ENCODE measurements at places on chromosomes 6 and 20. TPM values are rescaled to one million over a fixed set of nuclear protein-coding genes. Genes with fewer than 3 reads are reported as not detected.

DNA sequence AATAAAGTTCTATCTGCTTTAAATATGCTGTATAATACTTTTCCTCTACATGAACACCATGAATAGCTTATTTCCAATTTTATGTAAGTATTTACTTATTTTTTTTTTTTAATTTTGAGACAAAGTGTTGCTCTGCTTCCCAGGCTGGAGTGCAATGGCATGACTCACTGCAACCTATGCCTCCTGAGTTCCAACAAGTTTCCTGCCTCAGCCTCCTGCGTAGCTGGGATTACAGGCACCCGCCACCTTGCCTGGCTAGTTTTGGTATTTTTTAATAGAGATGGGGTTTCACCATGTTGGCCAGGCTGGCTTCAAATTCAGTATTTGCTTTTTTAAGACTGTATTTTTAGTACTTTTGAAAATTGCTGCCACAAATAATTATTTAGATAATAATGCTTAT lies 1365.9 kb downstream of the GRIK2 start:
- DNase-seq, result no peak

DNA sequence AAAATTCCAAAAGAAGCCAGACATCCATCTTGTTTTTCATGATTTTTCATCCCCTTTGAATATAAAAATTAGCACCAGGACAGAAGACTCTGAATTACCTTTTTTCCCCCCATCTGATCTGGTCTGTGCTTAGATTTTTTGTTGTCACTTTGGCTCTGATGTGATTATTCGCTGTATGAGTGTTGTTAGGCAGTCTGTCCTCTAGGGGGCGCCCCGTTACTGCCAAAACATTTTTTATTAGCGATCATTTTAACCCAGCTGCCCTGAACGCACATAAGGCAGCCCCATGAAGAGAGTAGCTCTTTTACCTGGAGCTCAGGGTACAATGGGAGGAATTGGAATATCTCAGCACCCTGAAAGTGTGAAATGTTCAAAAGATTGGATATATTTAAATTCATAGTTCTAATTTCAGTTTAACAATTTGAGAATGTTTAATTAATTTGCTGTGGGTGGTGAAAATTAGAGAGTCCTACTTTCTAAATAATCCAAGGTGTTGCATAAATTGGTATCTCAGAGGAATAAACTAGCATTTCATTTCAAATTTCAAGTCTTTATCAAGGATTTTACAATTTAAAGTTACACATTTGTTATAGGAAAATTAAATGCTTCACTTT lies 60.8 kb downstream of the PRPH2 start:
- DNase-seq, result peak; percentile 84

DNA sequence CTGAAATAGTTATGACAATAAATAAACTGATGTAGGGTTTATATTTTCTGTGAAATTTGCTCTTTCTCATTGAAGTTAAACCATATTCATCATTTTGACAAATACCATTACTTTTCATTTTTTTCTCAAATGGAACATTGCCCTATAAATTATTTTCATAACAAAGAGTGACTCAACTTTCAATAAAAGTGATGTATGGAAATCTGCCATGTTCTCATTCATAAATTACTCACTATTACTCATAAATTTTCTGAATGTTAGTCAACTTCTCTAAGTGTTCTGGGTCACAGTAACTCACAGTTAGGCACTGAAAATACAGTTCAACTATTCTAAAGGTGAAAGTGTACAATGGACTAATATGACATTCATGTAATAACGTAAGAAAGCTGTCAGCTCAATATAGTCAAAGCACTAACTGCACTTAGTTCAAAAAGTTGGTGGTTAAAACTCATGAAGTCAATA lies 19.0 kb upstream of the STX11 start:
- DNase-seq, result no peak

- DNase-seq, result no peak
These were observed 145.1 kb downstream of the LCA5 start for GRCh38 chr6:79392094-79392493.

GRCh38 chr6:120122401-120122800 lies 772.8 kb upstream of the MAN1A1 start:
- no peak for DNase-seq

GRCh38 chr6:27825025-27825793 lies 87.0 kb downstream of the OR2B2 start:
- no peak for DNase-seq

DNA sequence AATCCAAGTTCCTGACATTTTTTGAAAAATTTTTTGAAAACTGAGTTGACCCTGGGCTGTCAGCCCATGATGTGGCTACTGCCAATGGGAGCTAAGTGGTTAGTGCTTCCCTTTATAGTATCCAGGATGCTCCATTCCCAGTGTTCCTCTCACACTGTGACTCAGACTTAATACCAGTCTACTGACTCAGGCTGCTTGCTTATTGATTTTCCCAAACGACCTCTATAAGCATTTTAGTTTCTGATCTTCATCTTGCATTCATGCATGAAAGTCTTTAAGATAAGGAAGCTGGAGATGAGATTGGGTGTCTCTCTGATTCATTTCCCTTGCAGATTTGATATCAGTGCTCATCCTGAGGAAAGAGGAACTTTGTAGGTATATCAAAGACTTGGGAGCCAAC lies 560.0 kb downstream of the TBC1D32 start:
- DNase-seq, result no peak

DNA sequence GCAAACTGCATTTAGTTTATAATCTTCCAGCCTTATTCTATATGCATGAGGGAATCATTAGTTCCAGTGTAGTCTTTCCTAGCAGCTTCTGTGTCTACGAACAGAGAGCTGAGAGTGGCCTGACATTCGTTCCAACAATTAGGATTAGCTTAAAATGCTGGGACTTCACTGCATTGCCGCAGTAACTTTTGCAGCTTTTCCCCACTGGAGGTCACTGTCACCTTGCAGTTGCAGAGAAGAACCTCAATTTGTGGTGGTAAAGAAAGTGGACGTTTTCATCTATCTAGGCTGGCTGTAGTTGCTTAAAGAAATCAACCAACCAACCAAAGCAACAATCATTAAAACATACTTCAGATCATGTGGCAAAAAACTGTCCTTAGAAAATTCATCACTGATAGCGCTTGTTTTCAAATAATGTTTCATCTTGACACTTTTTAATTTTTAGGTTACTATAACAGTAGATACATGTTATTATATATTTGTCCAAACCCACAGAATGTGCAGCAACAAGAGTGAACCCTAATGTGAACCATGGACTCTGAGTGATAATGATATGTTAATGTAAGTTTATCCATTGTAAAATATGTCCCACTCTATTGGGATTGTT lies 12.2 kb downstream of the MYLK4 start:
- DNase-seq, result peak; percentile 36

The SPATA25 gene
- total RNA-seq, result 0.64 TPM

- peak; percentile 69 for DNase-seq
These were observed 36.2 kb downstream of the GNAS start for GRCh38 chr20:58888521-58889333.

DNA sequence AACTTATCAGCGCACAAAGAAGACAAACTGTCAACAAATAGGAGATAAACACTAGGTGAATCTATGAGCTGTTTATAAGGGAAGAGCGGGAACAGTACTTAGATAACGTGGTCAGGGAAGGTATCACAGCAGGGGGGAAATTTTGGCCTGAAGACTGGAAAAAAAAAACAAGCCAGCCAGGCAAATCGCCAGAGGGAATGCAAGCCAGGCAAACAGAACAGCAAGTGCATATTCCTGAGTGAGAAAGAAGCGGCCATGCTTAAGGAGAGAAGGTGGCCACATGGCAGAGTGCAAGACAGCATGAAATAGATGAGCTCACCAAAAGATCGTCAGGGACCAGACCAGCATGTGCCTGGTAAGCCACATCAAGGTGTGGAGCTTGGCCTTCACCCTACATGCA lies 466.5 kb upstream of the ARID1B start:
- DNase-seq, result no peak

The SYNDIG1 gene
- not detected for total RNA-seq

- no peak for DNase-seq
These were observed 13.8 kb downstream of the SPINT3 start for GRCh38 chr20:45501600-45501999.

The CCHCR1 gene
- 7.5 TPM for total RNA-seq

The SNAP25 gene
- not detected for total RNA-seq

DNA sequence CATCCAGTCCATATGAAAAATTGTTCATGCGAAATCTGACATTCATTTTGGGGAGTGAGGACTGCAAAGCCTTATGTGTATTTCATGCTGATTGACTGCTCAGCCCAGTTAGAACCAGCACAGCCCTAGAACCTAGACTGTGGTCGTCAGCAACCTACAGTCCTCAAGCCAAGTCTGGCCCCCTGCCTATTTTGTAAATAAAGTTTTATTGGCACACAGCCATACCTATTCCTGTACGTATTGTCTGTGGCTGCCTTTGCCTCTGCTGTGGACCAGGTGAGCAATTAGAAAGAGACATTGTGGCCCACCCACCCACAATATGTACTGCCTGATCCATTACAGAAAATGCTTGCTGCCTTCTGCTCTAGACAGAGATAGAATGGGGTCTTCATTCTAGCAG lies 391.0 kb downstream of the TAF4 start:
- DNase-seq, result no peak

The GCM1 gene
- total RNA-seq, result 0.11 TPM

DNA sequence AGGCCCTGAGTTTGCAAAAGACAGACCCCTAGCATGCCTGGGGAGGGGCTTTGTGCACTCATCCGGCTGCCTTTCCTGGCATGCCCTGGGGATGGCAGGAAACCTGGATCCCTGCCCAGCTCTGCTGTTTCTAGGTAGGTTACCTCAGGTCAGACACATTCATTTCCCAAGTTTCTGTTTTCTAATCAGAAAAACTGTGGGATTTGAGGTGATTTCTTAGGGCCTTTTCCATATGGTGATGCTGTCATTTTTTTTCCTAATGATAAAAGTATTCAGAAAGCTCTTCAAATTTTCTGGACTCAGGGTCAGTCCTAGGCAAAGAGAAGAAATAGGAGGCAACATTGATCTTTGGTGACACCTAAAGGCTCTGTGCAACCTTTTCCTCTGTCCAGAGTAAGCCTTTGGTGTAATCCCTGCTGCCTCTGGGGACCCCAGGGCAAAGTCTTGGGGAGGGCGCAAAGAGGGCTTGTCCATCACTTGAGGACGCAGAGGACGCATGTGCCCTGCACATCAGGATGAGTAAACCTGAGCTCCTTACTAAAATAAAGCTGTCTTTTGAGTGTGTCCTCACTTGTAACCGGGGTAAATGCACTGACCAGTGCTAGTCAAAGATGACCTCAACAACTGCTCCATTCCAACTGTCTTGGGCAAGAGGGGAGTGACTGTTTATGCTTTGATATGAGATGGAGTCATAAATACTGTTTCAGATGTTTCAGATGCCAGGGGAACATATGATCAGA lies 13.5 kb upstream of the TRAM2 start:
- no peak for DNase-seq

GRCh38 chr20:3687655-3688054 lies 5.8 kb upstream of the ADAM33 start:
- no peak for DNase-seq

The TFAP2B gene
- total RNA-seq, result not detected

GRCh38 chr20:15241681-15242080 lies 904.3 kb upstream of the FLRT3 start:
- DNase-seq, result no peak

- DNase-seq, result no peak
These were observed 13.8 kb downstream of the ADA start for GRCh38 chr20:44637522-44638372.

GRCh38 chr6:151291722-151292059 lies 51.9 kb downstream of the AKAP12 start:
- no peak for DNase-seq

DNA sequence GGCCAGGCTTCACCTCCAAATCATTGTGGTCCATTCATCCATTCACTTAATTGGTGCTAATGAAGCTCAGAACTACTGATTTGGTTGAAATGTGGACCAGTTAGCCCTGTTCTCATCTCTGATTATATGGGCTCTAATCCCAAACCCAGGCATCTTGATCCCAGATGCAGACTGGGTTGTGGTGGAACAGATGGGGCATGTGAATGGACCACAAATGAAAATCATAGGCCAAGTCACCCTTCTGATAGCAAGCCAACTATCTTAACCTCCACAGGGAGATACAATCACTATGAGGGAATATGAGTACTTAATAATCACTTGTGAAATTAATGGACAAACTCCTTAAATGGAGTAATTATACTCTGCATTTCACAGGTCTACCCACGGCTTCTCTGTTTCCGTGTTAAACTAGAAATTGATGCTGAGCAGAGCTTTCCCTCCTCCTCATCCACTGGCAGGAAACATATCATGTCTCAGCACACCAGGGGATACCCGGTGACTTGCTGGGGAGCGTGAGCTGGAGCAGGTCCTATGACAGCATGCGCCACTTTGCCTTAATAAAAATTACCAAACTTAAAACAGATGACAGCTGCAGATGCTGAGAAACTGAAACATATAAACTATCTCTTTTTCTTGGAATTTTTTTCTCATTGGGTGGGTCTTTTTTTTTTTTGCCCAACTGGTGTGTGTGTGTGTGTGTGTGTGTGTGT lies 108.8 kb upstream of the HEY2 start:
- DNase-seq, result no peak

- DNase-seq, result no peak
These were observed 238.2 kb upstream of the PRND start for GRCh38 chr20:4483486-4483885.

GRCh38 chr6:10312445-10312844 lies 102.4 kb downstream of the TFAP2A start:
- DNase-seq, result no peak

- DNase-seq, result no peak
These were observed 18.1 kb downstream of the ANKRD60 start for GRCh38 chr20:58210398-58210747.

The FAXC gene
- not detected for total RNA-seq

GRCh38 chr20:774016-774659 lies 5.8 kb upstream of the SLC52A3 start:
- no peak for DNase-seq

GRCh38 chr6:116447496-116448011 lies 13.6 kb upstream of the CALHM6 start:
- DNase-seq, result no peak

The MYL9 gene
- total RNA-seq, result not detected

The GABRR1 gene
- total RNA-seq, result not detected

DNA sequence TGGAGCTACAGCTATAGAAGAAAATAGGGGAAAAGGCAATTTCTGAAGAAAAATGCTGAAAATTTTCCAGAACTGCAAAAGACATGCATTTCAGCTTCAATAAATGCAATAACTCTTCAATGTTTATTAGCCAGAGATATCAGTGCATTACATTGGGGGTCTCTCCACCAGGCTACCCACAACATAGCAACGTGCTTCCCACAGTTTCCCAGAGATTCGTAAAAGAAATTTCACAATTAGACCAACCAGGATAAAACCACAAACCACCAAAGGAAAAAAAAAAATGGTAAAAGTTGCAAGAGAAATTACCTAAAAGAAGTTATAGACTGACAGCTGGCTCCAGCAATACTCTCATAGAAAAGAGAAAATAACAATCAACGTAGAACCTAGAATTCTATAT lies 16.0 kb downstream of the LY86 start:
- no peak for DNase-seq

DNA sequence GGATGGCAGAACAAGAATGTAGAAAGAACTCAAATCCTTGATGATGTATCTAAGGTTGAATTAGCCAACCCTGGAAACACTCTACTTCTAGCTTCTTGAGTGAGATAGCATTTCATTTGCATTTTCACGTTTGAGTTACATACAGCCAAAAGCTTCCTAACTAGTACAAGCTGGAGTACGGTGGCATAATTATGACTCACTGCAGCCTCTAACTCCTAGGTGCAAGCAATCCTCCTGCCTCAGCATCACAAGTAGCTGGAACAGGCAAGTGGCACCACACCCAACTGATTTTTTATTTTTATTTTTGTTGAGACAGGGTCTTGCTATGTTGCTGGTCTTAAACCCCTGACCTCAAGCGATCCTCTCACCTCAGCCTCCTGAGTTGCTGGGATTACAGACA lies 36.5 kb upstream of the STK35 start:
- DNase-seq, result no peak

The SLC35B2 gene
- total RNA-seq, result 6.3 TPM

Measured in CD8-positive, alpha-beta T cell (primary cell).